Ureter (tissue), 1 donor: ENCODE measurements at places on chromosomes 7 and 10.

GRCh38 chr7:136859803-136860202 is 8.6 kb upstream of the CHRM2 start:
- no peak for DNase-seq

DNA sequence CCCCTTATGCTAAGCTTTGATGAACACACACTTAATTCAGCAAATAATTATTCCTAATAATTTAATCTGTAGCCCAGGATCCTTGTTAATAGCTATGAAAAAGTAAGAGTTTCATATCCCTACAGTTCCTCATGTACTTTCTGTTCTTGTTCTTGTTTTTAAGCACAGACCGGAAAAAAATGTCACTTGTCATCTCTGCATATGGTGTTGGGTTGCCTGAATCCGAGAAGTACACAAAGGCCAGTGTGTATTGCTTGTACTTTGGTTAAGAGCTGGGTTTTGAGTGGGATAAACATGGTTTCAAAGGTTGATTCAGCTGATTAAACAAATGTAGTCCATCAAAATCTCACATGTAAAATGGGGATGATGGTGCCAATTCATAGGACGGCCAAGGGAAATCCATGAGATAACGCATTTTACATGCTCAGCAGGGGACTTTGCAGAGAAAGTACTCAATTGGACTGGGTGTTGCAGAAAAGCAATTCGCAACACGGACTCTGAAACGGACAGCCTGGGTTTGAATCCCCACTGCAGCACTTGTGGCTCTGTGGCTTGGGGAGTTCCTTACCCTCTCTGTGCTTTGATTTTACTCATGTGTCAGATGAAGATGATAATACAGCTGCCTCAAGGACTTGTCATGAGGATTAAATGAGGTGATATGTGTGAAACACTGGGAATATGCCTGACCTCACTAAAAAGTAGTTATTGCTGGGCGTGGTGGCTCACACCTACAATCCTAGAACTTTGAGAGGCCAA is 71.7 kb downstream of the MAP3K8 start:
- no peak for DNase-seq

- no peak for DNase-seq
These were observed 147.9 kb downstream of the DNAH11 start for GRCh38 chr7:21690705-21691104.

- DNase-seq: no peak
These were observed 63.3 kb upstream of the NANOS1 start for GRCh38 chr10:118966076-118966849.

DNA sequence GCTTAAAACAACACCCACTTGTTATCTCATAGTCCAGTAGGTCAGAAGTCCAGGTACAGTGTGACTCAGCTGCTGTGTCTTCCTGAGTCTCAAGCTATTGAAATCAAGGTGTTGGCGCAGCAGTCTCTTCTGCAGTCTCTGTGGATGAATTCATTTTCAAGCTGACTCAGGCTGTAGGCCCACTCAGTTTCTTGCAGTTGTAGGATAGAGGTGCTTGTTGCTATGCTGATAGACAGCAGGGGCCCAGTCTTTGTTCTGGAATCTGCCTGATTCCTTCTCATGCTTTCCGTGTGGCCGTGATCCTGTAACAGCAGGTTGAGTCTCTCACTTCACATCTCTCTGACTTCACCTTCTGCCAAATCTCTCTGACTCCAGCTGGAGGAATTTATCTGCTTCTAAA is 400.4 kb upstream of the POM121L12 start:
- DNase-seq: no peak

DNA sequence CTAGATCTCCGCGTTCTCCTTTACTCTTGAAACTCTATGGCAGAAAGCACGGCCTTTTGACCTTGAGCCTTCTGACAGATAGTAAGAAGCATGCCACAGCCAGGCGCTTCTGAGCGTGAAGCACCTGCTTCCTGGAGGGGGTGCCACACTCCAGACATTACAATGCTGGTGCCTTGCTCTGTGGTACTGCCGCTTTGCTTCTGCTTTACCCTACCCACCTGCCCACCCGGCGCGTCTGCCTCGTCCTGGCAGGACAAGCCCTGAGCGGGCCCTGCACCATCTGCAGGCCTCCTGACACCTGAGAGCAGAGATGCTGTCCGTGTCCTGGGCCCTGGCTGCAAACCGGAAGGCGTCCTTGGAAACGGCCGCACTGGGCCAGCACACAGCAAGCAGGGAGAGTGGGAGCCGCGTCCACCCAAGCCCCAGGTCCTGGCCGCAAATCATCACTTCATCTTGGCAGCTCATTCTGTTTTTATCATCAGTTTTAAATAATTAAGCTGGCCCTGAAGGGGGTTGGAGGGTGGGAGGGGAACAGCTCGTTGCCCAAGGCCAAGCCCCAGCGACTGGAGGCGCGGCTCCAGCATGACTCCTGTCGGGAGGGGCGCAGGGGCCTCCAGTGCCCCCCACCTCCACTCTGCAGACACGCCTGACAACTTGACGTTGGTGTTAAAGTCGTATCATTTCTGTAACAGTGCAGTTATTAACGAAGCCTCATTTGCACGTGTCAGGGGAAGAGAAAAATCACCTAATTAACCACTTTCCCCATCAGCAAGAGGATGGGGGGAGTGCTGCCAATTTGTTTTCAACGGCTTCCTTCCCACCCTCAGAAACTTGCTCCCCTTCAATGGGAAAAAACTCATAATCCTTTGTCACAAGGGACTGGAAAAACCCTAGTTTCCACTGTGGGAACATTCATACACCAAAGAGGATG is 132.2 kb downstream of the MAD1L1 start:
- DNase-seq: no peak
